Right ventricle myocardium inferior (tissue), 1 donor: ENCODE measurements at places on chromosomes 13 and 19.
A peak's percentile ranks its signal among the peaks of the same experiment; 100 is the strongest.

GRCh38 chr13:70795484-70795883 is 687.2 kb upstream of the KLHL1 start:
- no peak for DNase-seq

DNA sequence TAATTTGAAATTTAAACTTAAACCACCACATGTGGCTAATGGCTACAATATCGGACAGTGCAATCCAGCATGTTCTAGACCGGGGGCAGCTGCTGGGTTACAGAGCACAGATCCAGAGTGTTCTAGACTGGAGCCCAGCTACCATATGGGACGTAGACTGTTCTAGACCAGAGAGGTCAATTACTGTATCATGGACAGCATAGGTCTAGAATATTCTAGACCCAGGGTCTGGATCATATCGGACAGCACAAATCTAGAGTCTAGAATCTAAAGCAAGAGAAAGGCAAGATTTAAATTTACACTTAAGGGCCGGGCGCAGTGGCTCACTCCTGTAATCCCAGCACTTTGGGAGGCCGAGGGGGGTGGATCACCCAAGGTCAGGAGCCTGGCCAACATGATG is 37.9 kb downstream of the CELF5 start:
- no peak for DNase-seq

- no peak for DNase-seq
Observed at GRCh38 chr19:51145916-51146493, 3.9 kb downstream of the SIGLEC7 start.

- no peak for DNase-seq
Observed at GRCh38 chr13:36342715-36343114, 3.5 kb downstream of the SPART start.

DNA sequence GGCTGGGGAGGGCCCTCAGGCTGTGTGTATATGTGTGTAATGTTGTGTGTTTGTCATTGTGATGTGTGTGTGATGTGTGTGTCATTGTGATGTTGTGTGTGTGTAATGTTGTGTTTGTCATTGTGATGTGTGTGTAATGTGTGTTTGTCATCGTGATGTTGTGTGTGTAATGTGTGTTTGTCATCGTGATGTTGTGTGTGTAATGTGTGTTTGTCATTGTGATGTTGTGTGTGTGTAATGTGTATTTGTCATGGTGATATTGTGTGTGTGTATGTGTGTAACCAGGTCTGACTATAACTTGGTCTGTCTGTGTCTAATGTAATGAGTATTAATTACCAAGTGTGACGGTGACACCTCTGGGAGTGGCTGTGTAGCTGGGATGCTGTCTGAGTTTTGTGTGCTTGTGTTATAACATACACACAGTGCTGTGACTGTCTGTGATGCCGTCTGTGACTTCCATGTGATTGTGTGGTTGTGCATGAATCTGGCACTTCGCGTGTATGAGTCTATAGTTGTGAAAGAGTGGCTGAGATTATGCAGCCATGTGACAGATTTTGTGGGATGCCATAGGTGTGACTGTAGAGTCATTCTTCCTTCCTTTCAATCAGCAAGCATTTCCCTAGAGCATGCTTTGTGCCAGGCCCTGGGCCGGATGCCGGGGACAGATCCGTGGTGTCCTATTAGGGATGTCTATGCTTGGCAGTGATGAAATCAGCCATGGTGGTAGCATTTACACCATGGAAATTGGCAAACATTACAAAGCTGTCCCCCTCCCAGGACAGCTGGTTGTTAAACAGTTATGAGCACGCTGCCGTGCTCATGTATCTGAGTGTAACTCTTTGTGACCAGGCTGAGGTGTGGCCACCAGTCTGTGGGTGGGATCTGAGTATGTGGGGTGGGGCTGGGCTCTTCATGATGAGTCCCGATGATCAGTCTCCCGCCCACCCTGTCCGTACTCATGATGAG is 6.4 kb downstream of the TNFSF14 start:
- DNase-seq, result no peak

DNA sequence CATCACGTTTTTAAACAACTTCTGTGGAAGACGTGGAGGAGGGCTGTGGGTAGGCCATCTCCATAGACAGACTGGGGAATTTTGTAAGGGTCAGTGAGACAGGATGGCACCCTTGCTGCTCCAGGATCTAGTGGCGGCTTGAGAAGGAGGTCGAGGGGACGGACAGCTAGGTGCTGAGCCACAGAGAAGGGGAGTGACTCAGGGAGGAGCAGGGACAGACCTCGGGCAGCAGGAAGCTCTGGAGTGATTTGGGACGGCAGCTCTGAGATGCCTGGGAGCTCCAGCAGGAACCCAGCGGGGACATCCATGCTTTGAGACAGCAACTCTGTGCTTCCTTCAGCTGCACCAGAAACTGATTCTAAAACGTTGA is 169.1 kb upstream of the SOX1 start:
- no peak for DNase-seq

DNA sequence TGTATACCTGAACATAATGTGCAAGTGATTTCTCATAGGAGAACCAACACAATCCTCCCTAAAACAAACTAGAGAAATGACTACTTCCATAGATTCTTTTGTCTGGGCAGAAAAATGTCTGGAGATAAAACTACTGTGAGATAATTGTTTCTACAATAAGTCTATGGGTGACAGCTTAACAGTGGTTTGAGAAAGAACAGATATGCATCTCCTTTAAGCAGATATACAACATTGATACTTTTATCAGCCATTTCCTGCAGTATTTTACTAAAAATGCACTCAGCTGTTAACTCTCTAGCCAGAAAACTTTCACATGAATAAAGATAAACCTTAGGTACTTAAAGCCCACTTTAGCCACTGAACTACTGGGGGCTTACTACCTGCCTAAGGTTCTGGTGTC is 1132.4 kb downstream of the EFNB2 start:
- DNase-seq, result no peak

DNA sequence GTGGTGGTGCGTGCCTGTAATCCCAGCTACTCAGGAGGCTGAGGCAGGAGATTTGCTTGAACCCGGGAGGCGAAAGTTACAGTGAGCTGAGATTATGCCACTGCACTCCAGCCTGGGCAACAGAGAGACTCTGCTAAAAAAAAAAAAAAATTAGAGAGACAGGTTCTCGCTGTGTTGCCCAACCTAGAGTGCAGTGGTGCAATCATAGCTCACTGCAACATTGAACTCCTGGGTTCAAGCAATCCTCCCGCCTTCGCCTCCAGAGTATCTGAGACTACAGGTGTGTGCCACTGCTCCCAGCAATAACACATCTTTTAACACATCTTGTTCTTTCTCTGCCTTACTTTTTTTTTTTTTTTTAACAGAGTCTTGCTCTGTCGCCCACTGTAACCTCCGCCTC is 32.7 kb downstream of the CLEC17A start:
- DNase-seq, result no peak

DNA sequence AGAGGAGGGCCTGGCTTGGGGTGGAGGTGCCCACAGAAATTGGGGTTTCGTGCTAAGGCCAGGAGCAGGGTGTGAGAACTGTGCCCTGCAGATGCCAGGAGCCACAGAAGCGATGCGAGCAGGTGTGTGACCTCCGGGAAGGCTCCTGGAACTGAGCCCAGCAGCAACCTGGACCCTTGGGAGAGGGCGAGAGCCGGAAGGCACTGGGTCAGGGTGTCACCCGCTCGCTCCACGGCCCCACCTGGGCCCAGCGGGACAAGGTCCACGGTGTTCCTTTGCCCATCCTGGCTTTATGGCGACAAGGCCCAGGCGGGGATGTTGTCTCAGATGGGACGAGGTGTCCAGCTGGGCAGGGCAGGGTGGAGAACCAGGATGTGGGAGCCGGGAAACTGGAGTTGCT is 4.2 kb downstream of the MISP start:
- no peak for DNase-seq

- no peak for DNase-seq
Observed at GRCh38 chr13:113207460-113207859, 1.0 kb downstream of the PCID2 start.

- no peak for DNase-seq
Observed at GRCh38 chr13:62092536-62092935, 676.9 kb upstream of the PCDH20 start.

DNA sequence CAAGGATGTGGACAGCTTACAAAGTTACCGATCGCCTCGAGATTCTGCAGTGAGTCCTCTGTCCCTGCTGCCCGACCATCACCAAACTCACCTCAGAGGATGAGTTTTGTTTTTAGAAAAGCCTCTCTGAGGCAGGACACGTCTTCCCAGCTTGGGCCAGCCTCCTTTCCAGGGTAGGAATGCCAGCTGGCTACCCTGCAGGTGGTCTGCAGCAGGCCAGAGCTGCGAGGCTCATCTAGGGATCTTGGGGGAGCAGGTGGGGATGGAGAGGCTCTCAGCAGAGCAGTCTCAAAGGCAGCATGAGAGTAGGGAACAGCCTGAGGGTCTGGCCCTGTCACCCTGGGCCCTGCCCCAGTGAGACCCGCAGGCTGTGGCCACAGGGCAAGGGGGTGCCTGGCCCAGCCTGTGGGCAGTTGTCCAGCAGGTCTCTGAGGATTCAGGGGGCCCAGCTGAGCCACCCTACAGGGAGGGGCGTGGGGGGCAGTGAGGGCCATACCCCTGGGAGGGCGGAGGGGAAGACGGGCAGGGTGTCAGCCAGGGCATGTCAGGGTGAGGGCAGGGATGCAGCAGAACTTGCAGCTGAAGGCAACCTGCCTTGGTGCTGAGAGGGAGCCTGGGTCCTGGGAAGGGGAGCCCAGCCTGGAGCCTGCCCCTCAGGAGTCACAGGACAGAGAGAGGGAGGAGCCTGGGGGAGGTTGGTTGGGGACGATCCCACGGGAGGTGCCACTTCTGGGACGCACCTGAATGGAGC is 57.3 kb upstream of the TPM4 start:
- no peak for DNase-seq

- no peak for DNase-seq
Observed at GRCh38 chr13:95156208-95156607, 145.0 kb downstream of the ABCC4 start.

DNA sequence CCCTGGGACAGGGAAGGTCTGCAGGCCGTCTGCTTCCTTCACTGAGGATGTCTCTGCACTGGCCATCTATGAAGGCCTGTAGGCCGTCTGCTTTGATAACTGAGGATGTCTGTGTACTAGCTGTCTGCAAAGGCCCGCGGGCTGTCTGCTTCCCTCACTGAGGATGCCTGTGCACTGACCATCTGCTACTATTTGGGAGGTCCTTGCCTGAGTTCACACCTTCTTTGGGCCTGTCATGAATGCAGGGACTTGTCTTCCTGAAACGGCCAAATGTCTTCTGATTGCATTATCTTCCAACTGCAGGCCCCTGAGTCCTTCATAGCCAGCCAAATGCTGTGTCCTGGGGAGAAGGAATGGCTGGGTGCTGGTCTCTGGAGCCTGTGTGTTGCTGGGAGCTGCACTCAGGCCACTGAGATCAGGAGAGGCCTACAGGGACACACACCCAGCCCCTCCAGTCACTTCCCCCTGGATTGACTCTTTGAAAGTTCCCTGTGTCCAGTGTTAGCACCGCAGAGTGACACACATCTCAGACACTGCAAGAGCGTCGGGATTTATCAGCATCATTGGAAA is 72.9 kb downstream of the TEX29 start:
- DNase-seq, result peak; percentile 17

GRCh38 chr13:64455124-64455523 is 2775.0 kb downstream of the PCDH9 start:
- DNase-seq, result no peak

DNA sequence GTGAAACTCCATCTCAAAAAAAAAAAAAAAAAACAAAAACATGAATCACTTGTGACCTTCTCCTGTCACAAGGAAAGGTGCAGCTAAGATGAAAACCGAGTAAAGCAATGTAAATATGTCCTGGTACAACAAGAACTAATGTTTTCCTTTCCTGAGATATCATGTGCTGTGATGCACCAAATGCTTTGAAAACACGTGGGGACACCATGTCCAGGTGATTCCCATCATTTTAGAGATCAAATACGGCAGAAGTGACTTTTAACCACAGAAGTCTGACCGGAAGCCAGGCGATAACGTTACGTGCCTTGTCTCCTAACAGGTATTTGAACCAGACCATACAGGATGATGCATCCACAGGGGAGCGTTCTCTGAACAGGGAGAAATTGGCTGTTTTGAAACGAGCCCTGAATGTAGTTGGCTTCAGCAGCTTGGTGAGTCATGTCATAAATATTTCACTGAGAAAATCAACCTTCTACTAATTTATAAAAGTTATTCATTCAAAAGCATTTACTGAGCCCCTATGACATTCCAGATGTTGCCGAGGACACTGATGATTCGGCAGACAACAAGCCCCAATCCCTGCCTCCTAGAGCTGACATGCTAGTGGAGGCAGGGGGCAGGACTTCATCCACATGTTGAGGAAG is 328.1 kb downstream of the MYO16 start:
- no peak for DNase-seq

- DNase-seq, result no peak
Observed at GRCh38 chr13:59879281-59879680, 284.4 kb downstream of the DIAPH3 start.

DNA sequence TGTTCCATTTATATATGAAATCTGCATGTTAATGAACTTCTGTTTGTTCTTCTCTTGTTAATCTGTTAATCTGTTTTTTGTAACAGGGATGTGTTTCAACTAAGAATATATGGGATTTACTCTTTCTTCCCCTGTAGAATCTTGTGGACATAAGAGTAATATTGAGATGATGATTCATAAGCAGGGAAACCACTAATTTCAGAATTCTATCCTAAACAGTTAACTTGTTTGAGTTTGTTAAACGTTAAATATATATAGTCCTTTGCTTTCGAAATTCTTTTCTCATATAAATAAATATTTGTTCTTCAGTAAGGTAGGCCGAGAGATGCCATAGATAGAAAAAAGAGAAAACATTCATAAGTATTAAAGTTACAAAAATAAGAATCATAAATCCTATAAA is 1052.2 kb upstream of the SPRY2 start:
- DNase-seq, result no peak

- DNase-seq, result peak; percentile 79
Observed at GRCh38 chr13:28494778-28495537, at the start of gene FLT1. FLT1 (minus strand) TSS chr13:28495128; CDS start chr13:28494843, 285 bp downstream.

DNA sequence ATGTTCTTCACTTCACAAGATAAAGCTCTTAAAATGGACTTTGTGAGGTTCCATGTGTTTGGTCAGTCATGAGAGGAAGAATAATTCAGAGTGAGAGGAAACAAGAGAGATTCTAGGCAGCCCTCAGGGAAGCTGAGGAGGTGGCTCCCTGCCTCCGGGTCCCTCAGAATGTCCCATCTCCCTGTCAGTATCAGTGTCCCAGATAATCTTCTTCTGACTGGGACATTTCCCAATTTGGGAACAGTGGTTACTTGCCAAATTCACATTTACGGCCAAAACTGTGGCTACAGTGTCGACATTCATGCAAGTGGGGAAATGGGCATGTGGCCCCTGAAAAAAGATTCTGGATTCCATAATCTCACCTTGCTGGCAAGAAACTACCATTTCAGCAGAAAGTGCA is 9.0 kb downstream of the ZNF417 start:
- DNase-seq, result no peak

DNA sequence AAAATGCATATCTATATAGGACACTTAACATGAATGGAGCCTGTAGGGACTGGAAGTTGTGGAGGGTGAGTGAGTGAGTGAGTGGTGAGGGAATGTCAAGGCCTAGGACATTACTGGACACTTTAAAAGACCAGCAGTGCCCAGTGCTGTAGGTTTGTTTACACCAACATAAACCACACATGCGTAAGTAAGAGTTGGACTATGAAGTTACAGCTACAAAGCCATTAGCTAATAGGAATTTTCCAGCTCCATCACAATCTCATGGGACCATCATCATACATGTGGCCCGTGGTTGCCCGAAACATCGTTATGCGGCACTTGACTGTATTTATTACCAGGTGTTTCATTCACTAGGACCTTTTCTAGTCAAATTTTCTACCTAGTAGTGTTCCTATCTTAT is 49.2 kb downstream of the LATS2 start:
- DNase-seq, result no peak
